ENCODE measurements at places on chromosomes 16 and 17. TPM values are rescaled to one million over a fixed set of nuclear protein-coding genes. Genes with fewer than 3 reads are reported as not detected.

CD300LB gene
- 0.60 TPM for polyA plus RNA-seq

CMTM4 gene
- polyA plus RNA-seq: not detected

DNA sequence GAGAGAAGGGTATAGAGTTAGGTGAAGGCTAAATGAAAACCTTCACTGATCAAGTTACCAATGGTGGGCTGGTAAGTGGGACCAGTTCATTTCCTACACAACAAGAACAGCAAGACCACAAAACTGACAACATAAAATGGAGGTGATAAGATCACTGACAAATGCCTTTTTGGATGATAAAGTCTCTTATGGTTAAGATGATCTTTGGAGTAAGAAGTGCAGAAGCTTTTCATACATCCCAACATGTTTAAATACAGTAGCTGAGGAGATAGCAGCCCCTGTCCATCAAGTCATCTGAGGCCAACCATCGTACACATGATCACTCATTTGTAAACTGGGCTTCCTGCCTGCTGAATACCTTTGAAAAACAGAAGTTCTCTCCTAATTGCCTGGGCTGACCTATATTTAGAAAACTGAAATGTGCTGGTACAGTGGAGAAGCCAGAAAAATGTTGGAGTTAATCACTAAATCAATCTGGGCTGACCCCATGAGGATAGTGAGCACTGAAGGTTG, 259.0 kb upstream of the ZFHX3 start:
- no peak for DNase-seq

- DNase-seq: no peak
These were observed 7.7 kb downstream of the FAM234A start for GRCh38 chr16:242281-242680.

GRCh38 chr16:19242987-19243575, 42.5 kb upstream of the CLEC19A start:
- DNase-seq: no peak
